ENCODE measurements at places on chromosomes 12 and 14.

- DNase-seq, result no peak
Observed at GRCh38 chr14:99880651-99881420, 87.6 kb downstream of the EML1 start.

- DNase-seq, result no peak
Observed at GRCh38 chr12:15404485-15404884, 82.2 kb downstream of the PTPRO start.

DNA sequence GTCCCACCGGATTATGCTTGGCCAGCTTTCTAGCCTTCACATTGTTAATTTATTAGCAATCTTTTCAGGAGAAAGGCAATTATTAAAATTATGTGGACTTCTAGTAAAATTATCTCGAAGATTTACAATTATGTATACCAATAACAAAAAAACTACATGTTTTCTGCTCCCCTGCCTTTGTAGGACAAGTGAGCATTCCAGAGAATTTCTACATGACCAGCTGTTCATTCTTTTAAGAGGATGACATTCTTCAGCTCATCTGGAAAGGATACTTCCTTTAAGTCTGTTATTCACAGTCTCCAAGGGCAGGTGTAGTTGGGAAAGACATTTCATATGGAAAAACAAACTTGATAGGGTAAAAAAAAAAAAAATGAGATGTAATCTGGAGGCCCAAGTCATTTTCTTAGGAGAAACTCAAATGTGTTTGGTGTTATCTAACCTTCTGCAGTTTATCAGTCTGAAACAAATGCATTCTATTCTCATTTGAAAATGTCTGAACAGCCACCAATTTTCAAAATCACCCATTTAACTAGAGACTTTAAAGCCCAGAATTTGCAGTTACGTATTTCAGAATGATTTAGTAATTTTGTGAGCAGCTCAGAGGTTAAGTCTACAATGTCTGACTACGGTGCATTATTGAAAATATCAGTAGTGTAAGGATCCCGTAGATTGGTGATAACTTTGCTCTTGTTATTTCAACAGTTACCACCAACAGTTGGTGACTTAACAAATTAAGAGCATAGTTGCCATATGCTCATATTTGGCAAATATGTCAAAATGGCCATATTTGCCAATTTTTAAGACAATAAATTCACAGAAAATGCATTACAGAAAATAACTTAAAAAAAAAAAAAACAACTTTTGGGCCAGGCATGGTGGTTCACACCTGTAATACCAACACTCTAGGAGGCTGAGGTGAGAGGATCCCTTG, 1.8 kb upstream of the PHLDA1 start:
- DNase-seq, result no peak

DNA sequence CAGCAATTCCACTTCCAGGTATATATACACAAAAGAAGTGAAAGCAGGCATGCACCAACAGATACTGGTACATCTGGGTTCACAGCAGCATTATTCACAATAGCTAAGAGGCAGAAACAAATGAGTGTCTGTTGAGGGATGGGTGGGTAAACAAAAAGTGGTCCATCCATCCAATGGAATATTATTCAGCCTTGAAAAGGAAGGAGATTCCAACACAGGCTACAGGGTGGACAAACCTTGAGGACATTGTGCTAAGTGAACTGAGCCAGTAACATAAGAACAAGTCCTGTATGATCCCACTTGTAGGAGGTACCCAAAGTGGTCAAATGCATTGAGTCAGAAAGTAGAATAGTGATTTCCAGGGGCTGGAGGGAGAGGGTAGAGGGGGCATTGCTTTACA, 27.6 kb upstream of the BEGAIN start:
- DNase-seq, result no peak

DNA sequence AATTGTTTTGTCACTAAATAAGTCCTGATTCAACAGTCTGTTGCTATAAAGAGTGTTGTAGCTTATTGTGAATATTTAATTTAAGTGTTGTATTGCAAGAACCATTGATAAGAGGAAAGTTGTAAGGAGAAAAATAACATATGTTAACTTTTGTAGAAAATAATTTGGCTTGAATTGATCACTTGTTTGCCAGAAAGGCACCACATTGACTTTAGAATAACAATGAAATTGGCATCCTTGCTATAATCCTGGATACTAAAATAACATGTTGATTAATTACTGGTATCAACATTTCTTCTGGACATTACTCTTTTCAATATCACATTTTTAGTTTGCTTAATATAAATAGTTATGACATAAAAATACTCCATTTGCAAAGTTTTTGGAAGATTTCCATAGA, 159.0 kb downstream of the MGAT4C start:
- no peak for DNase-seq
